H1 (cell line): ENCODE measurements at places on chromosomes 1 and 21. TPM values are rescaled to one million over a fixed set of nuclear protein-coding genes. Genes with fewer than 3 reads are reported as not detected.

CYP4X1 gene
- total RNA-seq, result 1.3 and 1.4 TPM in 2 replicates

GRCh38 chr1:74835051-74835450 is 102.1 kb downstream of the TYW3 start:
- H3K4me1 ChIP-seq, result no peaks in the 10 kb centered on the region
- no peak for DNase-seq
- no peak overlapping the region for H3K27ac ChIP-seq
- no peaks in the 10 kb centered on the region for H3K36me3 ChIP-seq
- no peaks in the 10 kb centered on the region; the same call in 1 of the 2 replicates for H3K27me3 ChIP-seq
- H3K4me3 ChIP-seq, result no peak overlapping the region

DNA sequence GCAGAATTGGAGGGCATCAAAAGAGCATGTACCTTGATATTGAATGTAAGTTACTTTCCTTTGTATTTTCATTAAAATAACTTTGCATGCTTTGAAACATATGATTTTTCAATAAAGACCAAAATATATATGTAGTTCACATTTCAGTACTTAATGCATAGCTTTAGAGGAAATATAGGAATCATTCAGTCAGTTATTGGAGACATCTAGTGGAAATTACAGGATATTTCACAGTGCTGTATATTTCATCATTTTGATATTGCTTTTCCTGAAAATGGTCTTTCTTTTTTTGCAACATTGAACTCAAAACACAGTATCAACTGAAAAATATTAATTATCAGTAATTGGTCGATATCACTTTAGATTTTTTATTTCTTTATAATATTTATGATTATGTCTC is 375.8 kb downstream of the NCAM2 start:
- no peaks in the 10 kb centered on the region for H3K36me3 ChIP-seq
- H3K4me1 ChIP-seq, result no peaks in the 10 kb centered on the region
- H3K27ac ChIP-seq, result no peak overlapping the region
- H3K4me3 ChIP-seq, result no peak overlapping the region

DNA sequence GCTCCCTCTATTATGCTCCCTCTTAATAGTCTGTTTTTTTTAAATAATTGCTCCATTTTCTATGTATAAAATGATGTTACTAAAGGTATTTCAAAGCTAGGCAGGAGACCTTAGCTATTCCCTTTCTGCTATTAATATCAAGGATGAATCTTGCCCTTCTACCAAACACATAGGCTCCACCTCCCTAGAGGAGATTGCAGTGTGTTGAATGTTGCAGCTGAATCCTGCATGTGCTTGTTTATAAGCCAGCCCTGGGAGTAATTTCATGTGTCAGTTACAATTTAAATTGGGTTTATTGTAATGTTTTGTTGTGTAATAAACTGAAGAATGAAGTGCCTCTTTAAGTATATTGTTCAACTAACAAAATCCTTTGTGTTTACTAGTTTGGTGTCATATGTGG is 66.0 kb downstream of the TMEM200B start:
- no peaks in the 10 kb centered on the region for H3K4me1 ChIP-seq
- DNase-seq, result no peak
- no peak overlapping the region for H3K4me3 ChIP-seq
- H3K36me3 ChIP-seq, result peaks cover 8% of the 10 kb centered on the region; the same call in 1 of the 2 replicates
- H3K27ac ChIP-seq, result no peak overlapping the region

GRCh38 chr1:70764747-70765146 is 282.9 kb downstream of the PTGER3 start:
- H3K27me3 ChIP-seq, result no peaks in the 10 kb centered on the region
- H3K4me1 ChIP-seq, result no peaks in the 10 kb centered on the region

DNA sequence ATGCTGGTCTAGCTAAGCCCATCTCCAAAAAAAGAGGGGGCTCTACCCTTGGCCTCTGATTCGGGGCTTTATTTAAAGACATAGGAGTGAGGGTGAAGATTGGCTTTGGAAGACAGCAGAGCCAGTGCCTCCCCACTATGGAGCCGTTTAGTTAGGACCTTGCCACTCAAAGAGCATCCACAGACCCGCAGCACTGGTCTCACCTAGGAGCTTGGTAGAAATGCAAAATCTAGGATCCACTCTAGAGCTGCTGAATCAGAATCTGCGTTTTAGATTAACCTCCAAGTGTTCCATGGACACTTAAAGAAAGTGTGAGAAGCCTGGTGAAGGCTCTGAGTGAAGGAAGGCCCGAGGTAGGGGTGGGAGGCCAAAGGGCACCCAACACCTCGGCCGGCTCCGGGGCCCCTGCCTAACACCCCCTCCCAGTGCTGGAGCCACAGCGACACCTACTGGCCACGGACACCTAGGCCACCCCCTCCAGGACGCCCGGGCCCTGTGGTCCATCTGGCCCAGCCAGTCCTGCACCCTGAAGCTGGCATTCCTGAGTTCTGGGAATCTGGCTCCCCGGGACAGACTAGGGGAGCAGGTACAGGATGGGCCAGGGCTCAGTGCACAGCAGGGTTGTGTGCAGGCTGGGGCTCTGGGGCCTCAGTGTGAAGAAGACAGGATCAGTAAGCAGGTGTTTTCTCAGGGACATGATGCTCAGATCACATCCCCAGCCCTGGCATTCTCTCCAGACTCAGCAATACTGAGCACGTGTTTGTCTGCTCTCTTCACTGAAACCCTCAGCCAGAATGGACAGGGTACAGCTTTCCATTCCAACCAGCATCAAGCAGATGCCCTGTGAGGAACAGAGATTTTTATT is 79.2 kb downstream of the TMEM53 start:
- H3K4me3 ChIP-seq, result no peak overlapping the region
- H3K36me3 ChIP-seq, result no peaks in the 10 kb centered on the region
- peaks cover 17% of the 10 kb centered on the region for H3K4me1 ChIP-seq
- H3K27me3 ChIP-seq, result no peaks in the 10 kb centered on the region
